ENCODE measurements at places on chromosomes 3 and 15. TPM values are rescaled to one million over a fixed set of nuclear protein-coding genes. Genes with fewer than 3 reads are reported as not detected.

IQGAP1 gene
- total RNA-seq: 216 TPM

FRMD4B gene
- 67.5 TPM for total RNA-seq

TMEM108 gene
- total RNA-seq: not detected

FANCD2OS gene
- not detected for total RNA-seq
